ENCODE measurements at places on chromosomes 6 and 20.

DNA sequence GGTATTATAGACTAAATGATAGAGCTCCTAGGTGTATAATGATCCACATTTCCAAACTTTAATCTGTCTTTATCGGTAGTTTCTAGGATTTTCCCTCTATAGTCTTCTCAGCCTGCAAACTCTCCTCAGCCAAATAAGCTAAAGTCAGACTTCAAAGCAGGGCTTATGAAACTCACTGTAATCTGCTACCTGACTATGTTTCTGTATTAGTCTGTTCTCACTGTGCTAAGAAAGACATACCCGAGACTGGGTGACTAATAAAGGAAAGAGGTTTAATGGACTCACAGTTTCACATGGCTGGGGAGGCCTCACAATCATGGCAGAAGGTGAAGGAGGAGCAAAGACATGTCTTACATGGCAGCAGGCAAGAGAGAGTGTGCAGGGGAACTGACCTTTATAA lies 928.7 kb upstream of the ADGRB3 start:
- no peak for DNase-seq

GRCh38 chr20:40781327-40782042 lies 92.4 kb upstream of the MAFB start:
- DNase-seq, result no peak

DNA sequence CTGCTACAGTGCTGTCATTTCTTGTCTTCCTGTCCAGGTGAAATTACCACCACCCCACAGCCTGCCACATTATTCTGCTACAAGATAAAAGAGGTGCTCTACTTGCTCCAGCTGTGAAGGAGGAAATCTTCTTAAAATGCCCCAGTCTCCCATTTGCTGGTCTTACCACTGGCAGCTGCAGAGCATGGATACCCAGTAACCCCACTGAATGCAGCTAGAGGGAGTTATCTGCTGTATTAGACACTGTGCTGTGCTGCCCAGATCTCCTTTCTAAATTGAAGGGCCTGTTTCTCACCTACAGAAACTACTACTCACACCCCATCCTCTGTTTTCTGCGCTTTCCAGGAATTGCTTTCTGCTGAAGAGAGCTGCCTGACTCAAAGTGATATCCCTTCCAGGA lies 517.8 kb downstream of the PKHD1 start:
- DNase-seq, result no peak

DNA sequence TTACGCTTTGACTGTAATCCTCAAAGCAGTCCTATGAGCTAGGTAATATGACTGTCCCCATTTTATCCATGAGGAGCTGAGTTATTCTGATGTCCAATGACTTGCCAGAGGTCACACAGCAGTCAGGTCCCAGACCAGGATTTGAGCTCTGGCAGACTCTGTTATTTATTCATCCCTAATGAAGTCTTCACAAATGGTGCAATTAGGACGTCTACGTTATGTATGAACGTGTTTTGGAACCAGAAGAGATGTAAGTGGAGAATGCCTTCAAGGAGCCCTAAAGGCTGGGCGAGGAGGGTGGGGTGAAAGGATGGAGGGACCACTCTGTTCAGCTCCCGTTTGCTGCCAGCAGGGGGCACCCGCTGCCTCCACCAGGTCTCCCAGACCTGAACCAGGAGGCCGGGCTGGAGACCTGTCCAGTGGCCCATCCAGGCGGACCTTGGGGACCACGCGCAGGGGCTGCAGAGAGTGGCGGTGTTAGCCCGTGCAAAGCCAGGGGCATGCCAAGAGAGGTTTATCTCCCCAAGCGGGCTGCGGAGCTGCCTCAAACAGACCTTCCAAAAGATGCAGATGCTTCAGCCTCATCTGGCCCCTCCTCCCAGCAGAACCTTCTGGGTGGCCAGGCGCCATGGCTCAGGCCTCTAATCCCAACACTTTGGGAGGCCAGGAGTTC lies 15.2 kb upstream of the ZNF335 start:
- DNase-seq, result peak; percentile 28

DNA sequence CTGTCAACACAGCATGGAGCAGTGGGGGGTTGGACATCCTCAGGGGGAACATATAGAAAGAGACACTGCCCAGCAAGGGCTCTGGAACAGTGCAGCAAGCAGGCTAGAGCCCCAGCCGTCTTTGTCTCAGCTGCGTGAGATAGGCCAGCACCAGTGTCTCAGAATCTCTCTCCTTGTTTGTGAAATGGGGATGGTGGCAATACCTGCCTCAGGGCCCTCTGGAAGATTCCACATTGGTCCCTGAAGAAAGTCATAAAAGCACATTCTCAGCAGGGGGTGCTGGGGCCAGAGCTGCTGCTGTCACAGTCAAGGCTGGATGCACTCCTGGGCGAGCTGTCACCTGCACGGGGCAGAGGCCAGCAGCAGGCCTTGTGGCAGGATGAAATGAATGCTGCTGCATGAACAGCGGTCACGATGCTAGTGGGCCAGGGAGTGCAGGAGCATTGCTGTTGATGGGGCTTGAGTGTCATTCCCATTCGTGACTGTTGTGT lies 121.7 kb downstream of the SYCP2 start:
- DNase-seq, result no peak

All from left renal cortex interstitium (tissue), 4 donors.